Activated CD4-positive, alpha-beta T cell treated with anti-CD3 and anti-CD28 coated beads, Interleukin-2, amount 10 ng/mL, durations not matched to agents 7 days and 5 days (primary cell): ENCODE measurements at places on chromosomes 3 and 15. TPM values are rescaled to one million over a fixed set of nuclear protein-coding genes. Genes with fewer than 3 reads are reported as not detected.
A peak's percentile ranks its signal among the peaks of the same experiment; 100 is the strongest.

- peak; percentile 12 for DNase-seq
Measured at GRCh38 chr15:79339588-79340314, 28.8 kb downstream of the TMED3 start.

Gene TIGIT
- 7.0 TPM for total RNA-seq

GRCh38 chr15:48025118-48025517 is 95.7 kb upstream of the SLC24A5 start:
- no peak for DNase-seq

- DNase-seq: no peak
Measured at GRCh38 chr3:188164248-188164687, 10.3 kb downstream of the LPP start.

DNA sequence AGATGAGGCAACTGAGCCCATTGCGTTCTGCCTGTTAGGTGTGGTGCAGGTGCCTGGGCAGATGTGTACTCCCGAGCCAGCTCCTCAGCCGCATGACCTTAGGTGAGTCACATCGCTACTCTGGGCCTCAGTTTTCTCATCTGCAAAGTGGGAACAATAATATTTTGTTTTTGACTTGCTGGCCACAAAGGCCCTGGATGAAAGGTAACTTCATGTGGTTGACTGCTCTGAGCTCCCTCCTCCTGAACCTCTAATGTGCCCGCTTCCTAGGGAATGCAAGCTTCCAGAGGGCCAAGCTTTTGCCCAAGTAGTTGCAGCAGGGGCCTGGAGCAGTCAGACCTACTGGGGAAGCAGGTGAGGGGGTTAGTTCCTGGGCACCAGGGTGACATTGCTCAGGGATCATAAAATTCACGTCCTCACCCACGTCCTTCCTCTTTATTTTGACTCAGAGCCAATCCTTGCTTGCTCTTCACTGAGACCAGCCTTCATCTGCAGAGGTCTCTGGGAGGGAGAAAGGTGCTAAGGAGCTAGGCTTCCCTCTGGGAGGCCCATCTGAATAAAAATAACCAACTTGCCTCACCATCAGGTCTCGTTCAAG is 149.0 kb upstream of the TLE3 start:
- DNase-seq: no peak

Gene MASP1
- not detected for total RNA-seq

Gene IL17RE
- total RNA-seq: 2.7 TPM

- DNase-seq: no peak
Measured at GRCh38 chr3:188807006-188807405, 364.8 kb upstream of the TPRG1 start.

DNA sequence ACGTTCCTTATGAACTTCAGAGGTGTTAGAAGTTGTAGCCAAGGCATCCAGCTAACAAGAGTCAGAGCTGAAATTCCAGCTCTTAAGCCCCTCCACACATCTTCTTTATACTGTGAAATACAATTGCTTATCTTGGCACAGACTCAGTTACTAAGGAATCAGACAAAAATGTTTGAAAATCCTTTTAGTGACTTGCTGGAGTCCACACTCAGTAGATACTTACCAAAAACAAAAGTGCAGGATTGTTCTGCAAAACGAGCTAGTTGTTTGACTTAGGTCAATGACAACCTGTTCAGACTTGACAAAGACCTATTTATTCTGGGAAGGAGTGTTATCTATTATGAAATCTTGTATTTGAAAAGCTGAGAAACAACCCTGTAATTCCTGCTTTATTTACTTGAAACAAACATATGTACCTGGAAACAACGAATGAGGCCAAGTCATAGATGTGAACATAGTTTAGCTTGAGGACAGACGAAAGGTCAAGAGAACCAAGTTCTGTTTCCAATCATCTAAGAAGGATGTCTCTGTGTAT is 38.5 kb downstream of the B3GNT5 start:
- no peak for DNase-seq

DNA sequence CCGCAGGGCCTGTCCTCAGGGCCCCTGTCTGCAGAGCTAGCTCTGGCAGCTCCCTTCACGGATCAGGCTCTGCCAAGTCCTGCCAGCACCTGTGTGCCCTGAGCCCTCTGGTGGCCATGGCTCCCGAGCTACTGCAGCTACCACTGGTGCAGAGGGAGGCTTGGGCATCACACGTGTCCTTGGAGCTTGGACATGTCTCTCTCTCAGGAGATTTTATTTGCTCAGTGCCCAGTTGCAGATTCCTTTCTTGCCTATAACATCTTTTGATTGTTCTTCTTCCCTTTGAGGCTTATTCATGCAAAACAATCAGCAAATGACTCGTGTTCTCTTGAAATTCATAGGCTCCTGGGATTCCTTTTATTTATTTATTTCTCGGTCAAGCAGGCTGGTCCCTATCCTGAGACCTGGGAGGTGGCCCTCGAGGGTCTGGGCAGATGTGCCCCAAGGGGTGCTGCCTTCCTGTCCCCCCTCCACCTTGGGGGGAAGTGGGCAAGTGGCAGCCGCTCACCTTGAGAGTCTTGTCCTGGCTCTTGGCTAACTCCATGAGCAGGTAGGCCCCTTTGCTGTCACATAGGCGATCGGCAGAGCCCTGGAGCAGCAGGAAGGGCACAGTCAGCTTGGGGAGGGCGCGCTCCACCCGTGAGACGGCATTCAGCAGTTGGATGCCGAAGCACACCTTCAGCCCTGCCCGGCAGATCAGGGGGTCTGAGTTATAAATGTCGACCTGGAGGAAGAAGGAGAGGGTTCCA is 21.9 kb downstream of the ABTB1 start:
- DNase-seq: peak; percentile 68

DNA sequence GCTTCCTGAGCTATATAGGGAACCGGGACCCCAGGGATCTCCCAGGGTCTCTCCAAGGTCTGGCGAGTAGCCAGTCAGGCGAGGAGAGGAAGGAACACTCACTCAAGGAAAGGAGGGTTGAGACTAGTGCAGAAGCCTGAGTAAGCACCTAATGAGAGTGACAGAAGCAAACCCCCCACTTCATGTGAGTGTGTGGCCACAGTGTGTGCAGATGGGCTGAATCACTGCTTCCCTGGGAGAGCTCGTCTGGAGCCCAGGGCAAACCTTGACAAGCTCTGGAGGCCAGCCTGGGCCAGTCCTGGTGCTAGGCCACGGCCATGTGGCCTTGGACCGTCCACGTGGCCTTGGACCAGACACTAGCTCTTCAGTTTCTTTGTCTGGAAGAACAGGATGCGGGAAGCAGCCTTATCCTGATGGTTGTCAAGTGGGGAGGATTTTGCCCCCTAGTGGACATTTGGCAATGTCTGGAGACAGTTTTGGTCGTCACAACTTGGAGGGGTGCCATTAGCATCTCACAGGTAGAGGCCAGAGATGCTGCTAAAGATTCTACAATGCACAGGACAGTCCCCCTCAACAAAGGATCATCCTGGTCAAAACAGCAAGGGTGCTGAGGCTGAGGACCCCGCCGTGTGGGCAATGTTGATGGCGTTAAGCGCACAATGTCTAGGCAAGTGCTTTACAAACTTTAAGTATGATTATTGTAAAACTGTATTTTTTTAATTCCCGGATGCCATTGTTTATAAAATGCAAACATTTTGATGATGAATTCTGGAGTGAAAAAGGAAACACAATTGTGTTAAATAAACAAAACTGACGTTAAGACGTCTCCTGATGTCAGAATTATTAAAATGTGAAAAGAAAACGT is 34.8 kb upstream of the CTSH start:
- peak; percentile 43 for DNase-seq

DNA sequence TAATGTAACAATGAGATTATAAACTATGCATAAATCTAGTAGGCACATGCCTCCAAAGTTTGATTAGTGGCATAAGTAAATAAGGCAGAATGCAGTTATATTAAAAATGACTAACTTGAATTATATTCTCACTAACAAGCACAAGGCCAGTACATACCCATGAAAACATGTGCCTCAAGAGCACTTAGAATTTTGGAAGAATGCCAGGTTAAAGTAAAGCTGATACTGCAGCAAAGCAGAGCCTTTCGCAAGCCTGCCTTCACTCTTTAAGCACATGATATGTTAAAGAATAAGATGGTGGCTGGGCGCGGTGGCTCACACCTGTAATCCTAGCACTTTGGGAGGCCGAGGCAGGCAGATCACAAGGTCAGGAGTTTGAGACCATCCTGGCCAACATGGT is 49.0 kb downstream of the KBTBD12 start:
- DNase-seq: no peak

DNA sequence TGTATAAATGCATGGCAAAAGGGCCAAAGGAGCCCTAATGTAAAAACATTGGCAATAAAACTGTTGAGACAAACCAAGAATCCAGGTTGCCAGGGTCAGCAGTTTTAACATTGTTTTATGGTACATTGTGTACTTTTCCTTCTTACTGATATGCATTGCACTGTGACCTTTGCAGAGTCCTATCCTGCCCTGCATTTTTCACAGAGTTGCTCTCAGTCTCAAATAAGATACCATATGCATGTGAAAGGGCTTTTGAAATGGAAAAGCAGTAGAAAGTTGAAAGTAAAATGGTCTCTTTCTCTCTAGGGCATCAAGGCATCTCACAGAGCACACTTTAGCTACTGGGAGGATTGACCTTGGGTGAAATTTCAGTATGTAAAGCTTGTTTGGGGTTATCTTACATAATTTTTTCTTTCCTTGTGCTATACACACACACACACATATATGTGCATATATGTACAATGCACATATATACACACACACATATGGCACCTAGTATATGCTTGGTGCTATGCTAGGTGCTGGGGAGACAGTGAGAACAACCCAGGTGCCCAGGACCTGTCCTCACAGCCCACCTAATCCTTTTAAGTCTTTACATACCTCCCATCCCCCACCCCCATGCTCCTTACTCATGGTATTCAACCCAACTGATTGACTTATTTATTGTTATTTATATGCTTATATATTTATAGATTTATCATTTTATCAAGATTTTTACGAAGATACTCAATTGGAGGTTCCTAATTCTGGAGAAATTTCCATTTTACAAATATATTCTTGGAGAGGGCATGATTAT is 1.2 kb upstream of the PPP2R3A start:
- DNase-seq: no peak

GRCh38 chr3:127326341-127326740 is 38.5 kb upstream of the PRR20G start:
- DNase-seq: no peak

Gene TMEM212
- total RNA-seq: not detected

GRCh38 chr3:176663837-176664831 is 533.1 kb downstream of the TBL1XR1 start:
- no peak for DNase-seq

DNA sequence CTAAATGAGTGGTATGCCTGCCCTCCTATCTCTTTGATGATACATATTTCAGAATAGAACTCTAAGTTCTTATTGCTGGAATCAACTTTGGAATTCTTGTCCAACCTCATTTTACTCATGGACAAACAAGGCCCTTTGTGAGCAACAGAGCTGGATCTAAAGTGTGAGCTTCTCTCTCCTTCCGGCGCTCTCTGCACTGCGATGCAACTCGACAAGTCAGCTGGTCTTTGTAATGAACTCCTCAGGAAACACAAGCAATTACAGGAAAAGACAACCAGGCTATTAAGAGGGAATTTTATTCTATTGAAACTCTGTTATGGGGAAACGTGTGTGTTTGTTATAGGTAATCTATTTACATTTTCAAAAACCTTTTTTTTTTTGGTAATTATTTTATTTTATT is 20.3 kb upstream of the NRROS start:
- no peak for DNase-seq

GRCh38 chr3:49638445-49638844 is 35.7 kb upstream of the APEH start:
- DNase-seq: no peak

Gene GHRL
- 0.30 TPM for total RNA-seq

- DNase-seq: no peak
Measured at GRCh38 chr15:65361708-65362459, 15.9 kb downstream of the IGDCC3 start.

Gene GOLGA8J
- total RNA-seq: 0.65 TPM

Gene GOLGA6L9
- total RNA-seq: 1.3 TPM

DNA sequence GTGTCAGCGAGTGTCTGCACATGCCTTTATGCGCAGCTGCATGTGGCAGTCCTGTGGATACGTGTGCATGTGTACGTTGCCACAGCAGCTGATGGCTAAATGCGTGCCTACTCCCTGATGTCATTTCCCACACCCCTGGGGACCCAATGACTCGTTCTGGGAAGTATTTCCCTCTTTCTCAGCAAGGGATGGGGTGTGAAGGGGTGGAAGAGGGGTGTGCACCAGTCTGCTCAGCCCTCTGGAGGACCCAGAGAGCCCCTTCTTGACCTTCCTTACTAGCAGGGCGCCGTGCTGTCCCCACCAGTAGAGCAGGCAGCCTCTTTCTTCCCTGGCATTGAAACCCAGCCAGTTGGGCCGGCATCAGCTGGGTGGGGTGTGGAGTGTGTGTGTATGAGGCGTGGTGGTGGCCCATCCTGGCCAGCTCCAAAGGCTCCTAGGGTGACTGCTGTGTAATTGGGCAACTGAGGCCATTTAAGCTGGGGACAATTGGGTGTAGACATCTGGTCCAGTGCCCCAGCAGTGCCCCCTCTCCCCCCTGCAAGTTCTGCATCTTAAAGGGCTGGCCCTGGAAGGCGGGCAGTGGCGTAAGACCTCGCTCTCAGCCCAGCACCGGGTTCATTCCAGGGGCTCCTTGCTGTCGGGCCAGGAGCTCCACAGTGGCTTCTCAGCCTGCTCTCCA is 19.2 kb downstream of the SNX33 start:
- DNase-seq: no peak

Gene PLA2G4D
- total RNA-seq: not detected

Gene UBAP1L
- total RNA-seq: 3.8 TPM

- no peak for DNase-seq
Measured at GRCh38 chr15:57727031-57727430, 20.5 kb downstream of the POLR2M start.
